ENCODE measurements at places on chromosomes 1 and 21.

DNA sequence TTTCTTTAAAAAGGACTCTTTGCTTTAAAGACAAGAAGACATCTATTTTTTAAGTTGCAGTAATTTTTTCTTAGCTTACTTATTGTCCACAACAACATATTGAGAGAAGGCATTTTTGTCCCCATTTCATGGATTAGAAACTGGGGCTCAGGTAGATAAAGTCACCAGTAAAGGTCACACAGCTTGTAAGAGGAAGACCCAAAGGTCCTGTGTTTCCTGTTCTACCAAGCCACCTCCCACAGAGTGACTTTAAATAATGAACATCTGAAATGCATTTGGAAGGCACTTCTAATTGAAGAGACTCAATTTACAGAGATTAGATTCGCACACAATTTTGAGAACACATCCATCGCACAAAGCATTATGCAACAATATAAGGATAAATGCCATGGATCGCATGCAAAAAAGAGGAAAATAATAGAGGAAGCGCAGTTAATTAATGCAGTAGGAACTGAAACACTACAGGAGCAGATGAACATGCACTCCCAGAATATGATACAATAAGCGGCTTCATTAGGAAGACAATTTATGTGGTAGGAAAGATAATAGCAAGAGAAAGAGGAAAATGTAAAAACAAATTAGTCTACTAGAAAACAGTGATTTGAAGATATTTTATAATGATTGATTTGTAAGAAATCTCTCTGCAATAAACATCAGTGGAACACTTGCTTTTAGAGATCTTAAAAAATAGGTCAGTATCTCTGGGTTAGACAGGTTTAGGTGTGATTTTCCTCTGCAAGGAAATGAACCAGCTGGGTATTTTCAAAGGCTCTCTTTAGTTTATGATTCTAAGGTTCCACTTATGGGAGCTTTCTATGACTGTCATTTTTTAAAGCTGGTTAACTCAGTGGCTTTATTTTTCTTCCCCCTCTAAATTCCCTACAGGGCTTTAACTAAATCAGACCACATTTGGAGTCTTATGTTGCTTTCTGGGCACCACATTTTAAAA lies 27.1 kb upstream of the CD2 start:
- no peak for DNase-seq

GRCh38 chr21:25994758-25995163 lies 175.8 kb downstream of the APP start:
- no peak for DNase-seq

DNA sequence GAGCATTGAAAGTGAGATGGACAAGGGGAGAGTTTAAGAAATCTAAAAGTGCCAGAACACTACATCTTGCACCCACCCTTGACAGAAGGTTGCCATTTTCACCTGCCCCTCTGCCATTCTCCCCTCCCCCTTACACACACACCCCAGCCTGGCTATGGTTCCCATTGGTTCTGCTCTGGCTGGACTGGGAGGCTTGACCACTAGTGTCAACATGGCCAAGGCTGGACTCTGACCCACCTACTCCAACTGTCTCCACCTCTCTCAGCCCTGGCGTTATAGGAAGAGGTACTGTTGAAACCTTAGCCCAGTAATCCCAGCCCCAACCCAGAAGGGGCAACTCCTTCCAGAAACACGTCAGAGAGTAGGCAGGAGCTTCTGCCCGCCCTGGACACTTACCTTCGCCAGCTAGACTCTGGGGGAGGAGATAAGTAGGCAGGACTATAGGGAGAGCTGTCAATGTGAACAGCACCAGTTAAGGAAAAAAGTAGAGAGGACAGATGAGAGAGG lies 4.5 kb downstream of the CRTC2 start:
- DNase-seq, result no peak

GRCh38 chr21:26449161-26449560 lies 123.9 kb downstream of the CYYR1 start:
- DNase-seq, result no peak

GRCh38 chr1:167663002-167663772 lies 33.2 kb downstream of the RCSD1 start:
- DNase-seq, result no peak

GRCh38 chr1:54882519-54882918 lies 4.5 kb downstream of the DHCR24 start:
- DNase-seq, result no peak

- no peak for DNase-seq
Measured at GRCh38 chr1:30106125-30106524, 617.3 kb downstream of the MATN1 start.

GRCh38 chr1:214843281-214843680 lies 239.3 kb upstream of the KCNK2 start:
- DNase-seq, result no peak

DNA sequence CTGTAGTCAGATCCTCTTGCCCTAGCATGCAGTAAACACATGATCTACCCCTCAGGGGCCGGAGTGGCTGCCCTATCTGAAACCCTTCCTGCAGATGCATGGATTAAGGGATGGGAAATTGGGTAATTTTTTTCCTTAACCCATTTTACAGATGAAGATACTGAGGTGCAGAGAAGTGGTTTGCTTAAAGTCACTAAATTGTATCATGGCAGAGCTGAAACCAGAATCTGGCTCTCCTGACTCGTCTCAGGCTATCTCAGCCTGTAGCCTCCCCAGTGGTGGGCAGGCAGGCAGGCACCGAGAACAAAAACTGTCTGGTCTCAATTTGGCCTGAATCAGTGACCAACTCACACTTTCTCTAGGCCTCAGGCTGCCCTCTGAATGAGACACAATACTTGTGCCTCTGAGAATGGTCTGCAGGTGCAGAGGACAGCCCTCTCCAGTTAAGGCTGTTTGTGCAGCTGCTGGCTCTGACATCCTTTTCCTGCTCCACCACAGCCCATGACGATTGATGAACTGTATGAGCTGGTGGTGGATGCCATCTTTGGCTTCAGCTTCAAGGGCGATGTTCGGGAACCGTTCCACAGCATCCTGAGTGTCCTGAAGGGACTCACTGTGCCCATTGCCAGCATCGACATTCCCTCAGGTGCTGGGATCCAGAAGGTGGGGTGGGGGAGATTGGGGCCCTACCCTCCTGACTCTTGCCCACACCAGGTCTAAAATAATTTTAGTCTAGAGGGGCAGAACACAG lies 1.5 kb downstream of the NAXE start:
- no peak for DNase-seq

DNA sequence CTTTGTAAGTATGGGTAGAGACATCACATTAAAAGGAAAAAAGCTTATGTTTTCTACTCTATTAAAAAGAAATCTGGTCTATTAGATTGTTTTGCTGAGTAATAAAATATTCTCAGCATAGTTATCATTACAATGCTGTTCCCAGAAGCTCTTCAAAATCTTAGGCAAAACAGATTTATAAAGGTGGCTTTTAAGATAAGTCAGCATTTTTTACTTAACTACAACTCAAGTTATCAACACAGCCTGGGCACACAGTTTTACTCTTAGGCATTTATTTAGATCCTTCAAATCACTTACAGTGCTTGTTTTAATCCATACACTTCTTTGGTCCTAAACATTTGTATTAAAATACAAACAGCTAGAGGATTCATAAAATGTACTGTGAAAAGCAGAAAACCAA lies 534.8 kb upstream of the NCAM2 start:
- DNase-seq, result no peak

GRCh38 chr1:177137814-177138213 lies 26.7 kb downstream of the ASTN1 start:
- no peak for DNase-seq

- DNase-seq, result no peak
Measured at GRCh38 chr1:152034654-152035538, 1.9 kb downstream of the S100A11 start.

Data from left forelimb (tissue), 1 donor.